Activated CD4-positive, alpha-beta T cell treated with anti-CD3 and anti-CD28 coated beads for 48 hours (primary cell): ENCODE measurements at places on chromosomes 13 and 19.

- peak; percentile 71 for DNase-seq
Measured at GRCh38 chr19:49591731-49592485, 926 bp downstream of the PRR12 start.

- DNase-seq: peak; percentile 82
Measured at GRCh38 chr19:32976223-32976805, 4.3 kb downstream of the FAAP24 start.

DNA sequence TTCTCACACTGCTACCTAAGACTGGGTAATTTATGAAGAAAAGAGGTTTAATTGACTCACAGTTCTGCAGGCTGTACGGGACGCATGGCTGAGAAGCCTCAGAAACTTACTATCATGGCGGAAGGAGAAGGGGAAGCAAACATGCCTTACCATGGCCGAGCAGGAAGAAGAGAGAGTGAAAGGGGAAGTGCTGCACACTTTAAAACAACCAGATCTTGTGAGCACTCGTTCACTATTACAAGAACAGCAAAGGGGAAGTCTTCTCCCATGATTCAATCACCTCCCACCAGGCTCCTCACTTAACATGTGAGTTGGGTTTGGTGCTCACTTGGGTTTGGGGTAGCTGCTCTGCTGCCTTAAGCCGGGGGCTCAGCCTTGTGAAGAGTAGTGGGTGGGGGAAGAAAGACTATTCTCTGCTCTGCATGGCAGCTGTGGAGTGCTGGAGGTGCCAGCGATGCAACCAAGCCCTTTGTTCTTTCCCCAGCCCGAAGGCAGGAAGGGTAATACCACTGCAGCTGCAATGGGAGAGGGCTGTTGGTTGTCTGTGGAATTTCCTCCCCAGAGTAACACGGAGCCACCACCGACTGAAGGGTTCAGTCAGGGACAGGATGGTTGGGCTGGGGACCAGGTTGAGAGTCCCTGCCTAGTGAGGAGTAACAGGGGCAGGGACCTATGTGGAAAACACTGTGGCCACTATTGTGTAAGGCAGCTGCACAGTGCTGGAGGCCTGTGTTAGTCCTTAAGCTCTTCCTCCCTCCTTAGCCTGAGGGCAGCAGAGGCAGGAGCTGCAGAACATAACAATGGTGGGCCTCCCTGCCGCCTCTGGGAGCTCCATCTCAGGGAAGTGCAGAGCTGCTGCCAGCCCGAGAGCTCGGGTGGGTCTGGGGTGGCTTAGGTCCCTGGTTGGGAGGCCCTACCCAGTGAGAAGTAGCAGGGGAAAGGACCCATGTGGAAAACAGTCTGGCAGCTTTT, 1262.5 kb downstream of the EFNB2 start:
- no peak for DNase-seq

DNA sequence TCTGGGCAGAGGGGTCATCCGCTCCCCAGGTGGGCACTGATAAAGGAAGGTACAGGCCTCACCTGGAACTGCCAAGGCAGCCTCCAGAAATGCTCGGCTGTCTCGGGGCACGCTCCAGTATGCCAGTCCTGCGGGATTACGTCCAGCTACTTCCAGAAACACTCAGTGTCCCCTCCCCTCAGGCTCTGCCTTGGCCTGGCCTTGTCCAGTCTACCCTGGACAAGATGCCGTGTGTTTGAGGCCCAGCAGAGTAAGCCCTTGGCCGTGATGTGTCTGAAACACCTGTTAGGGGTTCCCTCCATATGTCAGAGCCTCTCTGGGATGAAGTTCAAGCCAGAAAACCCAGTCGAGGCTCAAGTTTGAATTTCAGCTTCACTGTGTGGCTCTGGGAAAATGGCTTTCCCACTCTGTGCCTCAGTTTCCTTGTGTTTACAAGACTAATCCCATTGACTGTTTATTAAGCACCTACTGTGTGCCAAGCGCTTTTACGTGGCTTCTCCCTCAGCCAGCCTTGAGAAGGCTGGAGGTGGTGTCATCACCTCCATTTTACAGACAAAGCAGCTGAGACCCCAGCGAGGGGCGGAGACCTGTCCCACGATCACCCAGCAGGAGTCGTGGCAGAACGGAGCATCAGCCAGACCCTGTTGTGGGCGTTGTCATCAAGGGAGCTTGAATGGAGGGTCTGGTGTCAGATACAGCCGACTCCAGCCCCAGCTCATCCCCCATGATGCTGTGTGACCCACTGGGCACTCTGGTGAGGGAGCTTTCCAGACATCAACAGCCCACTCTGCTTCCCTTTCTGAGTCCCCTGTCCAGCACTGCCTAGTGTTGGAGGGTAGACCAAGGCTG, 2.0 kb upstream of the PIK3R2 start:
- no peak for DNase-seq

DNA sequence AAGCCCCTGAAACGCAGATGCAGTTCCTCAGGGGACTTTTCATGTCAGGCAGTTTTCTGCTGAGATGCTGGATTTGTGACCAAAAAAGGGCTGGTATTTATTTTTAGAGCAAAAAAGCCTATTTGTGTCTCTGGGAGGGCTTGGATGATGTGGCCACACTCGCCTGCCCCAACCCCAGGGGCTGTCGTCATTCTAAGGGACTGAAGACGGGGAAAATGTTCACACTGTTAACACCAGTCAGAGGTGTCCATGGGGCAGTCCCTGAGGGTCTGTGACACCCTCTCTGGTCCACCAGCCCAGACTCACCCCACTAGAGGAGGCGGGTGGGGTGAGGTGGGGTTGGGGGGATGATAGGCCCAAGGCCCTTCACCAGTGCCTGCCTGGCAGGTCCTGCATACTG, 15.9 kb upstream of the EPHX3 start:
- DNase-seq: no peak

- DNase-seq: no peak
Measured at GRCh38 chr19:5478241-5478924, 23.2 kb downstream of the ZNRF4 start.

GRCh38 chr19:2380567-2380966, 20.5 kb downstream of the TMPRSS9 start:
- no peak for DNase-seq

DNA sequence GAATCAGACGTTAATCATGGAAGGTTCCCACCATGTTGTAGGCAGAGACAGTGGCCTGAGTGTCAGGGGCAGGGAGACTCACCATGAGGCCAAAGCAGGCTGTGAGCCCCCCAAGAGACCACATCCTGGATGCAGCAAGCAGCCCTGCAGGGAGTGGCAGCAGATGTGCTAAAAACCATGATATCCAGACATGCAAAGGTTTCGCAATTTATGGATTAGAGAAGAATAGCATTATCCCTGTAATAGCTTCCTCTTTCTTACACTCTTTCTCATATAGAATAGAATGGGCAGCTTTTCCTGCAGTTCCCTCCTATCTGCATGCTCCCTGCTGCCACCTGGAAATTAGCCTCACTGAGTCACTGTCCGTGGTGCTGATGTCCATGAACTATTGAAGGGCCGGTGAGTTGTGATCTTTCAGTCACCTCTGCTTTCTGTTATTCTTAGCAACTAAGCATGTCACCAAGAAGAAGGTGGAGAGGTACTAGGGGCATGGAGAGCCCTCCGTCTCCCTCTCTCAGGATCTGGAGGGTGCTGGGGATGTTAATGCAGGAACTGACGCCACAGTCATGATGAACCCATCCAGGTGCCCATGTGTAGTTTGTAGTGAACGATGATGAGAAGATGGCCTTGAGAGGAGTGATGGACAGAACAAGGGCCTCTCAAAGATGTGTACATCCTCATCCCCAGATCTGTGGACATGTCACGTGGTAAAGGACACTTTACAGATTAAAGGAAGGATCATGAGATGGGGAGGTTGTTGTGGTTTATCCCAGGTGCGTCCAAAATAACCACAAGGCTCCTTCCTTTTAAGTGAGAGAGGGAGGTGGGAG, 9.9 kb downstream of the CEACAM4 start:
- DNase-seq: peak; percentile 10

DNA sequence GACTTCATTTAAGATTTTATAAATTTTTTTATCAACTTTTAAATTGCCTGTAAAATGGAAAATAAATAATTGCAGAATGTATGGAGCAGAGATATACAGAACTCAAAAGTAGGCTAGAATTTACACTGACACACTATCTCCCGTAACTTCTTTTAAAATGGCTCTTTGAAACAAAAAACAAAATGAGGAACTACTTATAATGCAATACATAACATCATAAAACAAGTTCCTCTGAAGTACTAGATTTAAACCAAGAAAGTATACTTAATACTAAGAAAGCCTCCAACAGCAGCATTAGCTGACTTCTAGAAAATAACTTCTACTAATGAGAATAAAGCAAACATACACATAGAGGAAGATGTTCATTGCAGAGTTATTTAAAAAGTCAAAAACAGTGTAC, 17.0 kb downstream of the RBM26 start:
- no peak for DNase-seq

DNA sequence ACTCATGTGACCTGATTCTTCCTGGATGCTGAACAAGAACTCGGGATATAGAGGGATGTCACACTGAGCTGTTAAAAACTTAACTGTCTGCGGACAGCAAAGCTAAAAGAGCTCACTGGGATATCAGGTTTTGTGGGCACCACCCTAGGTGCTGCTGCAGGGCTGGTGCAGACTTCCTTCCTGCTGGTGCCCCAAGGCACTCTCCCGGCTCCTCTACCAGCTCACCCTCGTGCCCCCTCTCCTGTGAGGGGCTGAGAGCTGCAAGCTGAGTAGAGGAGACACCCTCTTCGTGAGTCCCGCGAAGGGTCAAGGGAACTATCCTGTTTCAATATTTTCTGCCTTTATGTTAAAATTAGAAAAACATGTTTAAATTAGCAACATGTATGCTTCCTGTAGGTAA, 1475.7 kb downstream of the EFNB2 start:
- DNase-seq: no peak

GRCh38 chr19:45038931-45039893, at the start of gene CLASRP:
CLASRP (plus strand) TSS chr19:45039045; CDS start chr19:45040213, 1,168 bp downstream.
- peak; percentile 91 for DNase-seq

- no peak for DNase-seq
Measured at GRCh38 chr19:44925114-44925891, 10.9 kb downstream of the APOC1 start.

- no peak for DNase-seq
Measured at GRCh38 chr13:41236369-41236768, 27.0 kb downstream of the MTRF1 start.

DNA sequence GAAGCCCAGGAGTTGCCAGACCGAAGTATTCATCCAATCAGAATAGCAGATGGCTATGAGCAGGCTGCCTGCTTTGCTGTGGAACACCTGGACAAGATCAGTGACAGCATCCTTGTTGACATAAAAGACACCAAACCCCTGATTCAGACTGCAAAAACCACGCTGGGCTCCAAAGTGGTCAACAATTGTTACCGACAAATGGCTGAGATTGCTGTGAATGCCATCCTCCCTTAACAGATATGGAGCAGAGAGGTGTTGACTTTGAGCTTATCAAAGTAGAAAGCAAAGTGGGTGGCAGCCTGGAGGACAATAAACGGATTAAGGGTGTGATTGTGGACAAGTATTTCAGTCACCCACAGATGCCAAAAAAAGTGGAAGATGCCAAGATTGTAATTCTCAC, 250.3 kb upstream of the OBI1 start:
- DNase-seq: no peak

DNA sequence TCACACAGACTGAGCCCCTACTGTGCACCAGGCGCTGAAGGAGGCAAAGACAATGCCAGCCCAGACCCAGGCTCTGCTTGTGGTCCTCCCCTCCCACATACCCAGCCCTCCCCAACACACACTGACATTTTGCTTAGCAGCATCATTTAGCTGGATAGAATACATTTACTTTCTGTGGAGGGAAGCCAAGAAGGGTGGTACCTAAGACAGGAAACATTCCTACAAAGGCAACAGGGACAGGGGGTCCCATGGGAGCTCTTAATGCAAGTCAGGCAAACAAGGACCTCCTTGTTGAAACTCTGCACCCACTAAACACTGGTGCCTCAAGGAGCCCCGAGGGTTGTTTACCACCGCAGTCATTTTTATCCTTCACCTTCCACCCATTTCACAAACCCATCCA, 77.0 kb upstream of the ZNF507 start:
- no peak for DNase-seq

DNA sequence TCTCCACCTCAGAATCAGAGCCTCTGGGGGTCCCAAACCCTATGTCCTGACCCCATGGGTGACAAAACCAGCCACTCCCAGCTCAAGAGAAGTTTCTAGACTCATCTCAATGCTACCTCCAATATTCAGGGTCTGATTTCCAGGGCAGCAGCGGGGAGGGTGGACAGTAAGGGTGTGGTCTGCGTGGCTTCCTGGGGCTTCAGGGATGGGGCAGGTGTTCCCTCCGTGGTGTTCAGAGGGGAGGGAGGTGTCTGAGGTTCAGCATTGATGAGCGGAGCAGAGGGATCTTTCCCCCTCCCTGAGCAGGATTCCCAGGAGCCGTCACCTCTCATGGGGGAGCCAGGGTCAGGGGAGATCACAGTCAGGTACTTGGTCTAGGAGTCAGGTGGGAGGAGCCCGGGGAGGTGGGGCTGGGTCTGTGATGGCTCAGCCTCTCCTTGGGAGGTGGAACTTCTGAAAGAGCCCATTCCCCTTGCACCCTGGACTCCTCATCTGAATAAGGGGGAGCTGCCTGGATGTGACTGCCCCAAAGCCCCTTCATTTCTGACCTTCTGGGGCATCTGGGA, 2.9 kb downstream of the LILRA2 start:
- no peak for DNase-seq

- no peak for DNase-seq
Measured at GRCh38 chr19:12497032-12497431, 12.4 kb upstream of the ZNF709 start.

DNA sequence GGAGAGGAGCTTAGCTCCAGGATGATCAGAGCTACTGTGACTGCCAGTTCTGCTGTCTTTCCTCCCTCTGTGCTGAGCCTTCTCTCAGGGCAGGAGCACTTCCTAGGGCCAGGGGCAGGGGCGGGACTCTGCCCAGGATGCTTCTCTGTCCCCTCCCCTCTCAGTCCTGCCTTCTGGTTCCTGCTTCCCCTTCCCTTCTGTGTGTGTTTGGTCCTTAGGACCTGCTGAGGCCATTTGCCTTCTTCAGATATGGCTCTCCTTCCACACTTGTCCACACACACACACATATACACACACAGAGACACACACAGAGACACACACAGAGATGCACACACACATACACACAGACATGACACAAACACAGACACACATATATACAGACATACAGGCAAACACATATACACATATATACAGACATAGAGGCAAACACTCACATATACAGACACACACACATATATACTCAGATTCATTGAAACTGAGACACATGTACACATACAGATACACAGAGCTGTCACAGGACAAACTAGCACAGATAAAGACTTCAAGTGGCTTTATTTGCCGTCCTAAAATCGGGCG, 22.0 kb upstream of the CD177 start:
- DNase-seq: no peak
